ENCODE measurements at places on chromosomes 4 and X.

DNA sequence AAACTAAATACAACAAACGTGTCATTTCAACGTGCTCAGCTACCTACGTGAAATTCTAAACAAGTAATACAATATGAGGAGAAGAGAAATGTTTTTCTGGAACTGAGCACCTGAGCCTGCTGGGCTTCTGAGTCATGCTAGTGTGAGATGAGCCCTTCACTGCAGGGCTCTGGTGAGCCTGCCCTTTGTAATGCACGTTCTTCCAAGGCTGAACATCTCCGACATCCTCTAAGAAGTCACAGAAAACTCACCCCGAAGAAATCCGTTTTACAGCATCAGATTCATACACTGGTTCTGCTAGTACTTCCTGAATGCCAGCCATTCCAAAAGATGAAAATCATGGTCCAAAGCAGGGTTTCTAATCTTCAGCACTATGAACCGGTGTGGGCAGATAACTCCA, 157.1 kb downstream of the AMELX start:
- DNase-seq, result no peak

DNA sequence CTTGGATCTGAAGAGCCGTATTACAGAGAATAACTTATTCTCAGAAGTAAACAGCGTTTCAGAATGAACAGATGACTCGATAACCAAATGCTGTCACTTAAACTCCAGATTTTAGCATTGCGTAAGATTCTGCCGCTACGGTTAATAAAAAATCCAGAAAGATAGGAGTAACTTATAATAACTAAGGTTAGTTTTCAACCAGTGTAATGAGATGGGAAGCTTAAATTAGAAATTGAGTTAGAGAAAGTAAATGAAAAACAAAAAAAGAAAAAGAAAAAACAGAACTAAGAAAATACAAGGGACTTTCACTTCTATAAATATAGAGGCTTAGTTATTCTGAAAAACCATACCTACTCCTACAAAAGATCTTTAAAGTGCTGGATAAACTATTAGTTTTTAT, 13.1 kb upstream of the PARM1 start:
- DNase-seq, result no peak

DNA sequence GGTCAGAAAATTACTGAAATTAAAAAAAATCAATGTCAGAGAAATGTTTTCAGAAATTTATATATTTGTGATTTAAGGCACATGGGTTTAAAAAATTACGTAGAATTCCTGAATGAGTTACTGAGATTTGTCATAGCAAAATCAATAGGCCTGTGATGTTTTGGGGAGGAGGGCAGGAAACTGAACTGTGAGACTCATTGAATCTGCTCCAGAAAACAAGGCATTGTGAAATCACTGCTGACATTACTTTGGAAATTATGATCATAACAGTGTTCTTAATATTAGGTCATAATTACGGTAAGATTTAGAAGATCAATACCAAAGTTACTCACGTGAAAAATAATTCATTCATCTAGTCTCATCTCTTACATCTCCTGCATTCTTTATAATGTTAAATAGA, 5.3 kb downstream of the FGF5 start:
- DNase-seq, result no peak

GRCh38 chr4:146224326-146224966, 10.1 kb downstream of the REELD1 start:
- no peak for DNase-seq

- no peak for DNase-seq
Observed at GRCh38 chr4:14446311-14446710, 556.0 kb upstream of the CPEB2 start.

GRCh38 chr4:63171341-63171740, 1237.9 kb downstream of the TECRL start:
- no peak for DNase-seq

All from NCI-H1436 treated with DMSO at 0.1 percent for 48 hours (cell line).